ENCODE measurements at places on chromosomes 4 and X.

DNA sequence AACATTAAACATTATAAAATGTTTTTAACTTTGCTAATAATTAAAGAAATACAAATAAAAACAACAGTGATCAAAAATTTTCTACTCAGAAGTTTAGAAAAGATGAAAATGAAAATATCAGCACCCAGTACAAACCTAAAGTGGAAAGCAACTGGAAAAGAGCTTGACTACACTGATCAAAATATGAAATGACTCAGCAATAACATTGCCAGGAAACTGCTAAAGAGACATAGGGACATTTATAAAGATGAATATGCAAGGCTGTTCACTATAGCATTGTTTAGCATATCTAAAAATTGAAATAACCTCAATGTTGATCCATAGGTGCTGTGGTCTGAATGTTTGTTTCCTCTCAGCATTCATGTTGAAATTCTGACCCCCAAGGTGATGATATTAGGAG is 88.5 kb upstream of the NOCT start:
- DNase-seq = no peak

DNA sequence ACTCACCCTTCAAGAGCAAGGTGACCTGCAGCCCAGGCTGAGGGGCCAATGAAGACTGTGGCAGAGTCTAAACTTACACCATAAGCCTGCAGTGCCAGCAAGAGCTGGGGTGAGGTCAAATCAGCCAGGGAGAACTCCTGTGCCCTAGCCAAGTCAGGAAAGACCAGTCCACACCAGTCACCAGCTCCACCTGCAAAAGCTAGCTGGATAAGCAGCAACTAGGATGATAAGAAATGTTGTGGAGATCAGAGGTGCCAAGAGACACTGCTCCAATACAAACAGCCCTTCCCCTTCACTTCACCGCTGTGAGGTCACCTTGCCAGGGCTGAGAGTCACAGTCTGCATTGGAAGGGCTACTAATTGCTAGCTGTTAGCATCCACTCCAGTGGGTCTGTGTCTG is 31.3 kb downstream of the NIPAL1 start:
- no peak for DNase-seq

GRCh38 chrX:2464677-2465166 is 36.1 kb downstream of the DHRSX start:
- no peak for DNase-seq

DNA sequence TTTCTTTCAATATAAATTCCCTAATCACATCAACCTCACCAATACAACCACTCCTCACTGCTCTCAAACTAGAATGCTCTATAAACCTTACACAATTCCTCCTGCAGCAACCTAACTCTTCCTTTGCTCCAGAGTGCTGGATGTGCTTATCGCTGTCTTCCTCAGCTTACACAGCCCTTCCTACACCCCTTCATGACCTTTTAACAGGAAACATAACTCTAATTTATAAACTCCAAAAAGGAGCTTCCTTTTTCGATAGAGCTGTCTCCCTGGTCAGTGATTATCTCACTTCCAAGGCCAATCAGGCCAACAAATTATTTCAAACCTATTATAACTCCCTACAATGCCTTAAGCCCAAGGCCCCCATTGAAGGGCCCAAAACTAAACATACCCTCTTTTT is 78.8 kb downstream of the COQ2 start:
- no peak for DNase-seq

DNA sequence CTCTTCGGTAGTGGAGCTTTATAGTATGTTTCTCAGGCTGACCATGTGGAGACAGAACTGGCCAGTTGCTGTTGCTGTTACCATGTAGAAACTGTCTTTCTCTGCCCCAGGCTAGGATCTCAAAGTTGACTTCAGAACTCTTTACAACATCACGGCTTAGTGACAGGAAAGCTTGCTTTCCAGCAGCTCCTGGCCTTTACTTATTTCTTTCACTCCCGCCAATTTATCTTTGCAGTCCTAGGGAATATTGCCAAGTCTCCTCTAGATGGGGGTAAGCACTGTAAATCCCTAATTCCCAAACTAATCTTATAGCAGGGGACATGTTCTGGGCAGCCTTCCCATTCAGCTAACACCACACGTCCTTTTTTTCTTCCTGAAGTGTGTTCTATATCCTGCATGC is 631.6 kb downstream of the SPRY1 start:
- no peak for DNase-seq

DNA sequence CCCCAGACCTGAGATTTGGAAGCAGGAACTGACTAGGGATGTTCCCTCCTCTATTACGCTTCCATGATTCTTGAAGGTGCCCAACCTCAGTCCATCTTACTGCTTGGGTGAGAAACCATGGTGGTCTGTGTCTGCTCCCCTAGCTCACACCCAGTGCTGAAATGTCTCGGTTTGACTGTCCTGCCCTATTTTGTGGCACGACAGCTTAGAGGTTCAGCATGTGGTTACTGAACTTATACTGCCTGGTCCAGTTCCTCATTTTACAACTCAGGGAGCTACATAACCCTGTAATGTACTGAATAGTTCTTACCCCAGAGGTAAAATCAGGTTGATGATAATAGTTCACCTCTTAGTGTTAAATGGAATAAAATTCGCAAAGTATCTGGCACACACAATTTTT is 203.1 kb downstream of the RBM46 start:
- no peak for DNase-seq
